ENCODE measurements at places on chromosomes 4 and X.

- no peak for DNase-seq
Observed at GRCh38 chrX:119948381-119948780, 4.8 kb upstream of the NKAP start.

DNA sequence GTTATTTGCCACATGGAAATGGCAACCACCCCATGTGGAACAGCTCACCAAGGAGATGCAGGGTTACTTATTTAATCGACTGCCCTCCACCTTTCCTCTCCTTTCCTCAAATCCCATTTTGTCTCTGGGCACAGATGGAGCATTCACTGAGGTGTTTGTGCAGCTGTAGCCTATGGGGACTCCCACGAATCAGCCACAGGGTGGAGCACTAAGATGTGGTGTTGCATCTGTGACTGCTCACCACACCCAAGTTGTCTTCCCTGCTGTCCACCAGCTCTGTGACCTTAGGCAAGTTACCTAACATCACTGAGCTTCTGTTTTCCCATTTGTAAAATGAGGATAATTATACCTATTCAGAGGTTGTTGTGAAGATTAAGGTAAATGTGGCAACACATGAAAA lies 252.4 kb upstream of the CPEB2 start:
- no peak for DNase-seq

DNA sequence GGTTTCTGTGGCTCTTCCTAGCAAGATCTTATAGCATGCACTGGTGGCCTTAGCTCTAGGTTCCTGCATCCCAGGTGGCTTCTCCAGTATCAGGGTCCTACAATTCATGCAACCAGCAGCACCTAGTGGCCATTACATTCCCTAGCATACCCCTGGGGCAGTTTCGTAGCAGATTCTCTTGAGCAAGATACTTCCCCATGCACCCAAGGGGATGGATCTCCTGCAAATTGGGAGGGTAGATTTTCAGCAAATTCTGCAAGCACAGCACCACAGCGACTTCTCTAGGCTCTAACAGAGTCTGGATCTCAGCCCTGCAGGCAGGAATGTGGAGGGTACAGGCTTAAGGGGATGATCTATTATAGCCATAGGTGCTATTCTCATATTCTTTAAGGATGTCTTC lies 13.1 kb upstream of the SLC9B1 start:
- no peak for DNase-seq

- no peak for DNase-seq
Observed at GRCh38 chr4:3645711-3646679, 113.8 kb upstream of the LRPAP1 start.

DNA sequence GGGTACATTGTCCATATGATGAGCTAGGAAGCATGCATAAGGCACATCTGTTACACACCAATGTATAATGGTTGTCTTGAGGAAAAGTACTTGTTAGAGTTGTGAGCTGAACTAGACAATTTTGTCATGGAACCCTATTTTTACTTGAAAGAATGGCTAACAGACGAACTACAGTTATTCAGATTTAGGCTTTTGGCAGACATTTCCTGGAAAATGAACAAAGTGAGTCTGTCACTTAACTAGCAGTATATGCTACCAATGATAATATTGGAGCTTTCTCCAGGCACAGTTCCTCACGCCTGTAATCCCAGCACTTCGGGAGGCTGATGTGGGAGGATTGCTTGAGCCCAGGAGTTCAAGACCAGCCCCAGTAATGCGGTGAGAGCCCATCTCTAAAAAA lies 61.9 kb upstream of the SLC25A43 start:
- no peak for DNase-seq

DNA sequence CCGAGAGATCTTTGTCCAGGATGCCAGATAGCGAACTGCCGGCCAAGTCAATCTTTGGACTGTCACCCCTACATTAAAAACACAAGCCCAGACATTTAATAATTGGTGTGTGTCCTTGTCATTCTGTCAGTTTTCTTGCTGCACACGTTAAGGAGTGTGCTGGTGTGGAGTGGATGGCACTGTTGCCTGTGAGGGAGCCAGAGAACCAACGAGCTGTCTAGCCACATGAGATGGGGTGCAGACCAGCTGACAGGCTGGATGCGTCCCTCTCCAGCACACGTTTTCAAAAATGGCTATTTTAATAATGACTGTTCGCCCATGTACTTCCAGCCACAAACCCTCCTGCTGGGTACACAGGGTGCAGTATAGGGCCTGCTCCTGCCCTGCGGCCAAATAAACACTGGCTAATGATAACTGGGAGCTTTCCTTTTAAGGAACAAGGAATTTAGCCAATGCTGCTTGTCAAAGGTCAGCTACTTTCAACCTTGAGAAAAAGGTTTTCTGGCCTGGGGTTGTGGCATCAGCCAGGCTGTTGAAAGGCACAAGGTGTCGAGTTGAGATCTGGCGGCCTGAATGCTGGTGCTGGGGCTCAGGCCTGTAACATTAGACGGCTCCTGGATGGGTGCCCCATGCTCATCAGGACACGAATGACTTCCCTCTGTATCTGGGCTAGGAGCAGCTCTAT lies 54.0 kb upstream of the MAP3K15 start:
- DNase-seq, result no peak

- DNase-seq, result no peak
Observed at GRCh38 chr4:26812049-26812714, 48.5 kb upstream of the STIM2 start.

DNA sequence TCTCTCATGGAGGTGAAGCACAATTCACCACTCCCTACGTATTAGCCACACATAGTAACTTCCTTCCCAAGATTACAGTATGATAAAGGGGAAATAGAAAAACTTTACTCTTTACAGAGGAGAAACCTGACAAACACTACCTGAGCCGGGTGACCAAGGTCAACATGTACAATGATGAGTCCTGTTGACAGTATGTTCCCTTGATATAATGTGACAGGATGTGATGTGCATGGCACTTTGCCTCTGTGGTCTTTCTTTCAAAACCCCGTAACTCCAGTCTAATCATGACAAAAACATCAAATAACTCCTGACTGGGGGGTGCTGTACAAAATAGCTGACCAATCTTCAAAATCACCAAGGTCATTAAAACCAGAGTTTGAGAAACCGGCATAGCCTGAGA lies 60.6 kb downstream of the CD99L2 start:
- DNase-seq, result no peak

GRCh38 chrX:153726286-153727122 lies 1.8 kb downstream of the ABCD1 start:
- no peak for DNase-seq

- no peak for DNase-seq
Observed at GRCh38 chr4:81628489-81628888, 156.8 kb upstream of the RASGEF1B start.

DNA sequence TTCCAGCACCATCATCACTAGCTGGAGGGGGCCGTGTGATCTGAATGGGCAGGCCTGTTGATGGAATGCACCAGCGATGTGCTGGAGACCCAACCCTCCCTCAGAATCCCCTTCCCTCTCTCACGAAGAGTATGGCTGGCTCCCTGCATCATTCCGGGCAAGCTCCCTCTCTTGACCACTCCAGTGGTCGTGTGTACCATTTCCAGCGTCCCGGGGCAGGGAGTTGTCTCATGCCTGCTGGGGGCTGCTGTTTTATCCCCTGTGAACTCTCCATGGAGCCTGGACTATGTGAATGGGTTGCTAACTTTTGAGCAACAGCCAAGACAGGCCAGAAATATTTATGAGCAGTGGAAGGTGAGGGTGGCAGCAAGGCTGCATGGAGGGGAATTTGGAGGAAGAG lies 8.1 kb downstream of the CSAG1 start:
- DNase-seq, result no peak

DNA sequence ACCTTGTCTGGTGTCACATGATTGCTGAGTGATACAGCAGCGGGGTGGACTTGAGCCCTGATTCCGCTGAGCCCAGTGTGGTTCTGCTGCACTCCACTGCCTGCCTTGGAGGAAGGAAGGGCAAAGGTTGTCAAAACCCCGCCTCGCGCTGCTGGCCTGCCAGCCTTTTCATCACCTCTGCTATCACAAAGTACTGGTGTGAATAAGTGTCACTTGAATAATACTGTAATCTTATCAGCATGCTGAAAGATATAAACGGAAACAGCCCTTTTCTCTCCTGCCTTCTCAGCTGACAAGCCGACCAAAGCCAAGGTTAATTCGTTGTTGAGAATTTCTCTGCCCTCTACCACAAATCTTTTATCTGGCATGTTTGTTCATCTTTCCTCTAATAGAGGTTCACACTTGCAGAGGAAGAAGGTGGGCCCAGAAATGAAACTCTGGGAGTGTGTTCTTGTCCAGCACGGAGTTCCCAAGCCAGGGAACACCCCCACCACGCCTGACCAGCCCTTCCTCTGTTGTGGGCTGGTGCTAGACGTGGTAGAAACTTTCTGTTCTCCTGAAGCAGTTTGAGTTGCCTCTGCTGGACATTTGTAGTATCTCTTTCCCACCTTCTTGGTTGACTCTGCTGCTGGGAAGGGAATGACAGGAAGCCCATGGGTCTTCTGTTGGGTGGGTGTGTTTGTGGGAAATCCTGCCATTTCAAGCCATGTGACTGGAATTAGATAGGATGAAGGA lies 21.5 kb downstream of the FHDC1 start:
- DNase-seq, result no peak

DNA sequence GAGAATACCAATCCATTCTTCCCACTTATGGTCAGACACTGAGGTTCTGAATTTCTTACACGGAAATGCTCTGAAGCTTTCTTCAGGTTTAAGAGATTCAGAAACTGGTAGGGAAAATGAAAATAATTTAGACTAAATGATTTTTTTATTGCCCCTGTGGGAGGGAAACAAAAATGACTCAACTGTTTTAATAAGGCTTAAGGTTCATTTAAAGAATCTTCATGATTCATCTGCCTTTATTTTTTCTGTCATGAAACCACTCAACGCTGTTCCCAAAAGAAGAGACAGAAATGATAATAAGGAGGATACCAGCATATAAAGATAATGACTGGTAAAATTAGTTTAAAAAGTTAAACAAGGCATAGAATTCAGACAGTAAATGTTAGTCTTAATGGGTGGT lies 39.3 kb upstream of the FAM47B start:
- DNase-seq, result no peak

GRCh38 chrX:15853586-15854079 lies 980 bp downstream of the AP1S2 start:
- DNase-seq, result no peak

DNA sequence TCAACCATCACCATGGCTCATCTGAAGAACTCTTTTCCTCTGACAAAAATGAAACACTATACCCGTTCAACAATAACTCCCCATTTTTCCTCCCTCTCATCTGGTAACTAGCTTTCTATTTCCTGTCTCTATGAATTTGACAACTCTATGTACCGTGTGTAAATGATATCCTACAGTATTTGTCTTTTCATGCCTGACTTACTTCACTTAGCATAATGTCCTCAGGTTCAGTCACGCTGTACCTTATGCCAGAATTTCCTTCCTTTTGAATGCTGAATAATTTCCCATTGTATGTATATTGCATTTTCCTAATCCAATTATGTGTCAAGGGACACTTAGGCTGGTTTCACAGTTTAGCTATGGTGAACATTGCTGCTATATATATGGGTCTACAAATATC lies 18.2 kb downstream of the MAGEA9 start:
- no peak for DNase-seq

GRCh38 chr4:23805450-23805851 lies 84.4 kb downstream of the PPARGC1A start:
- DNase-seq, result no peak

DNA sequence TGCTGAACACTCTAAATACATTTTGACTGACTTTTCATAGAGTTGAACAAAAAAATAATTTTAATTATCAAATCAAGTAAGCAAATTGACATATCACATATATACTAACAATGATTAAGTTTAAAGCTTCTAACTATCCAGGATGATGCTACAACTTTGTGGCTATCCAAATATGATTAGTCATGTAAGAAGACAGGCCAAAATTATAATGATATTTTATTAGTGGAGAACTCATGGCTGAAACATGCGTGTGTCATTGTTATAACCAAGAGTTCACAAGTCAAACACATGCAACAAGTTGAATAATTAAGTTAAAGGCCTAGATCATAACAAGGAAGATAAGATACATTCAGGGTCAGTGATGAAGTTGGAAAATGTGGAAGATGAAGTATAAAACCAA lies 346.8 kb downstream of the FSTL5 start:
- no peak for DNase-seq

DNA sequence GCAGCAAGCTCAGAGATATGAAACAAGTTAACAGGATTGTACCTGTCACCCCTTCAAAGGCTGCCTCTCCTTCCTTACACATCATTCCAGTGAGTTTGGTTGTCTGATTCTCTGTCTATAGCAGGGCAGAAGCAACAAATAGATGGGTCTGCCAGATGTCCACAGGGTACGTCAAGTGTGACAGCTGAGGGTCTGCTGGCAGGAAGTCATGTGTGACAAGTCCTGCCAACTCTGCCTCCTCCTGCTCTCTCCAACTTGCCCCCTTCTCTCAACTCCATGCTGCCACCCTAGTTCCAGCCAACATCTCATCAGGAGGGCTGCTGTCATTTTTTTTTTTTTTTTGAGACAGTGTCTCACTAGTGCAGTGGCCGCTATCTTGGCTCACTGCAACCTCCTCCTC lies 109.2 kb downstream of the NSUN7 start:
- no peak for DNase-seq

DNA sequence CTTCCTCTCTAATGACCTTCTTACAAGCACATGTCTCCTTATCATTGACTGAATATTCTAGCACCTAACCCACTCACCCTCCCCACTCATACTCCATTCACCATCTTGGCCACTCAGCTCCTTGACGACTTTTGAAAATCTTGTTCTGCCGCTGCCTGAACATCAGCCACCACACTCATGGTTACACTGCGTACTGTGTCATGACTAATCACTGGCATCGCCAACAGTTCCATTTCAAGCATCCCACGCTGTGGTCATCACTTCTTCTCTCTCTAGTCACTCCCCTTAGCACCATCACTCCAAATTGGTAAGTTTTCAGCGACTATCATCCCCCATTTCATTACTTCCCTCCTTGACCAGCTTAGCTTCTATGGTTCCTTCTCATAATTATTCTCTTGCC lies 352.8 kb downstream of the MAPK10 start:
- DNase-seq, result no peak

- no peak for DNase-seq
Observed at GRCh38 chrX:109600237-109600651, 24.7 kb downstream of the KCNE5 start.

DNA sequence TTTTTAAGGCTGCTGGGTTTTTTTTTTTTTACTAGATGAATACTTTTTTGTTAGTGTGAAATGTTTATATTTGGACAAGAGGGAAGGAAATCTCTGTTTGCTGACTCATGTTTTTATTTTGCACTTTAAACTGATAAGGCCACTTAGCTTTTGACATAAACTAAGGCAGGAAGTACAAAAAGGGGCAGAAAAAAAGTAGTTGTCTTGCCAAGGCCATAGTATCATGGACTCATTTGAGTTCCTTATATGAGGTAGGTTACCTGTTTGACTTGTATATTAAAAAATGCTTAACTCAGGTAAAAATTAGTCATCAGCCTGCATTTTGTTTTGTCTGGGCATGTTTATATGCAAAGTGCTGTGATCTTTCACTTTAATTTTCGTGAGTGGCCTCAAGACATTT lies 26.0 kb downstream of the SMAD1 start:
- DNase-seq, result no peak

All from activated CD4-positive, alpha-beta T cell treated with anti-CD3 and anti-CD28 coated beads for 24 hours (primary cell).